Motor neuron (in vitro differentiated cells): ENCODE measurements at places on chromosomes 7 and 10. TPM values are rescaled to one million over a fixed set of nuclear protein-coding genes. Genes with fewer than 3 reads are reported as not detected.
A peak's percentile ranks its signal among the peaks of the same experiment; 100 is the strongest.

- no peak for ATAC-seq
Observed at GRCh38 chr7:6486438-6487183, 38.9 kb upstream of the DAGLB start.

GRCh38 chr10:36946598-36946997 lies 178.8 kb upstream of the ANKRD30A start:
- no peak for ATAC-seq

DNA sequence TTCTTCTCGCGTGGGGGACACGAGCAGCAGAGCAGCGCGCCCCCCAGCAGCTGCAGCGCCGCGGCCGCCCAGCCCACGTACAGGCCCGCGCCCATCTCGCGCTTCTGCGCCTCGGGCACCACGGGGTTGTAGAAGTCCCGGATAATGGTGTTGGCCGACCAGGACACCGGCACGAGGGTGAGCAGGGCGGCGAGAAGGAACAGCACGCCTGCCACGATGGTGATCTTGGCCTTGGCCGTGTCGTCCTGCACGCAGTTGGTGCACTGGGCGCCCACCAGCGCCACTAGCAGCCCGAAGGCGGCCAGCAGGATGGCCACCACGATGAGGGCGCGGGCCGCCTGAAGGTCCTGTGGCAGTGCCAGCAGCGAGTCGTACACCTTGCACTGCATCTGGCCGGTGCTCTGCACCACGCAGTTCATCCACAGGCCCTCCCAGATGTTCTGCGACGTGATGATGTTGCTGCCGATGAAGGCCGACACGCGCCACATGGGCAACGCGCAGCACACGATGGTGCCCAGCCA lies 529 bp downstream of the CLDN3 start:
- ATAC-seq: no peak

DNA sequence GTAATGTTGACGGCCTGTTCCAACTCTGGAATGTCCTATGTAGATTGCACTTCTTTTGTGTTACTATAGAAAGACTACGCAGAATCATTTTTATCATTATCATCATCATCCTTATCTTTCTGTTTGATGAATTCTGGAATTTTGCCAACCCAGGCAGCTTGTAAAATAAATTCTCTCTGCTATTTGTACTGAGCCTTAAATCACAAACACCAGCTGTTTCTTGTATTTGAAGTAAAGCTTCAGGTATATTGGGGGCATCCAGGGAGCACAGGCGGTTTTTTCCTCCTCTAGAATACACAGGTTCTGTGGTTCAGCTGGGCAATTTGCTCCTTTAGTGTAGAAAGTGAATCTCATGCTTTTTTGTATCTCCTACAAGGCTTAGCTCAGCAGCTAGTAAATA lies 14.9 kb upstream of the CPA5 start:
- ATAC-seq: no peak

GRCh38 chr10:20892796-20893195 lies 4.3 kb downstream of the NEBL start:
- no peak for ATAC-seq

- ATAC-seq: no peak
Observed at GRCh38 chr7:157650801-157651200, 314.0 kb downstream of the DNAJB6 start.

GRCh38 chr10:119608316-119609155 lies 11.8 kb upstream of the TIAL1 start:
- ATAC-seq: peak; percentile 93

- ATAC-seq: no peak
Observed at GRCh38 chr10:5092848-5093790, 1.1 kb upstream of the AKR1C3 start.

DNA sequence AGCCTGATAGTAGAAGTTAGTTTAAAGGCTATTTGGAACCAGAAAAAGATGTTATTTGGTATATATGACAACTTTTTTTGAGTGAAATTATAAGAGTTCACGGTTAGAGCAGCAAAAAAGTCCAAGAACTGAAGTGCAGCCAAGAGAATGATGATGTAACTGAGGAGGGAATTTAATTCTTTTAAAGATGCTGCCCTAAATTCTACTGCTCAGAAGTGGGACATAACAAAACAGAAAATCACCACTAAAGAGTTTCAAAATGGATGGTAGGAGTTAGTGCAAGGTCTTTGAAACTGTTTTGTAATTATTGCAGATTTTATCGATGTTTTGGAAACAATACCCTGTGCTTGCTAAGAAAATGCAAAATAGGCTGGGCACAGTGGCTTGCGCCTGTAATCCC lies 6.5 kb downstream of the SAMD8 start:
- ATAC-seq: no peak

- ATAC-seq: no peak
Observed at GRCh38 chr7:141999058-141999623, 3.5 kb downstream of the MGAM start.

DNA sequence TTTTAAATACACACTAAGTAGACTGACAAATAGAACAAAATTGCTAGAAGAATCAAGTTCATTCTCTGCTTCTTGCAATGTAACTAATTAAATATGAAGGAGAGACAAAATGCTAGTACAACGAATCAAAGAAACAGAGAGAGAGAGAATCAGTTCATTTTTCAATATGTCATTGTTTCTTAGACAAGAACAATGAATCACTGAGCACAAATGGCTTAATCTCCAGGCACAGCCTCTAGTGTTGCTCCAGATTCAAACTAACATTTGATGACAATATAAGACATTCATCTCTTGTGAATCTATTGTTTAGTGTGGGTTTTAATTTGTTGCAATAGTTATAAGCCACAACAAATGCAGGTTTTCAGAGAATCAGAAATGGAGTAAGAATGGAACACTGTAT lies 357.4 kb upstream of the TMEM229A start:
- ATAC-seq: no peak

- ATAC-seq: no peak
Observed at GRCh38 chr7:149776289-149776688, 2.9 kb upstream of the ZNF467 start.

GRCh38 chr10:58436071-58436470 lies 50.9 kb downstream of the TFAM start:
- no peak for ATAC-seq

GRCh38 chr10:77350711-77351119 lies 286.9 kb downstream of the KCNMA1 start:
- ATAC-seq: peak; percentile 92

DNA sequence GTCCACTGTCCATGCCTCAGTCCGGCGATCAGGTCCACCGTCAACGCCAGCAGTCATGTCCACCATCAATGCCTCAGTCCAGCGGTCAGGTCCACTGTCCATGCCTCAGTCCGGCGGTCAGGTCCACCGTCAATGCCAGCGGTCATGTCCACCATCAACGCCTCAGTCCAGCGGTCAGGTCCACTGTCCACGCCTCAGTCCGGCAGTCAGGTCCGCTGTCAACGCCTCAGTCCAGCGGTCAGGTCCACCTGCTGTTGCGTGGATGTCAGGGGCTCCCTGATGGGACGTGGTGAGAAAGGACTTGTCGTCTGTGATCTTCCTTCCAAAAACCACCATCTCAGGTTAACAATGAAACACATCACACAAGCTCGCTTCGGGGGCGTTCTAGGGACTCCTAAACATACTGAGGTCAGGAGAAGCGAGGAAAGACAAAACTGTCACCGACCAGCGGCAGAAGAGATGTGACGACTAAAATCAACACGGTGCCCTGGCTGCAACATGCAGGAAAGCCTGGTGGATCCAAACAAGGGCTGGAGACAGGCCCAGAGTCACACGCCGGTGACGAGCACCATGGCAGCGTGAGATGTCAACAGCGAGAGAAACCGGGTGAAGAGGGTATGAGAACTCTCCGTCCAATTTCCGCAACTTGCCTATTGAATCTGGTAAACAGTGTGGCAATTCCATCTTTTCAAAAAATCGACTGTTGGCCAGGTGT lies 264.2 kb downstream of the MAD1L1 start:
- no peak for ATAC-seq

- no peak for ATAC-seq
Observed at GRCh38 chr7:142956951-142957623, 5.1 kb downstream of the KEL start.

GRCh38 chr7:37327288-37327687 lies 121.4 kb downstream of the ELMO1 start:
- no peak for ATAC-seq

DNA sequence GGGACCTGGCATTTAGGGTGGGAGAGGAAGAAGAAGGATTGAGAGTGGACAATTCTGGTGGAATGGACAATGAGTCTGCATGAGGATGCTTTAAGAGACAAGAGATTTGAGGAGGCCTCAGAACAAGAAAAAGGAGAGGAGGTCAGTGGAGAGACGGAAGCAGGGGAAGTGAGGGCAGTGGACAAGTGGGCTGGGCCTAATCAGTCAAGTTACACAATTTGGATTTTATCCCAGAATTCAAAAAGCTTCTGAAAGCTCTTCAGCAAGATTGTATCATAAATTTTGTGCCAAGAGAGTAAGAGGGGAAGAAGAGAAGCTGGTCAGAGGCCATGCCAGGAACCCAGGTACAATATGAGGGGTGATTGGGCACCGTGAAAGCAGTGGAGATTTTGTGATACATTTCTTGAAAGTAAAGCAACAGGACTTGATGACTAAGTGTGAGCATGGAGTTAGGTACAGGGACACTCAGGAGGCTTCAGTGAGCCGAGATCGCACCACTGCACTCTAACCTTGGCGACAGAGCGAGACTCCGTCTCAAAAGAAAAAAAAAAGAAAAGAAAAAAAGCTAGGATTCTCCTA lies 19.3 kb upstream of the TSPAN13 start:
- no peak for ATAC-seq

- ATAC-seq: no peak
Observed at GRCh38 chr7:47827871-47828270, 120.4 kb downstream of the PKD1L1 start.

- no peak for ATAC-seq
Observed at GRCh38 chr7:92699560-92699959, 109.4 kb upstream of the FAM133B start.

GRCh38 chr10:7218968-7219367 lies 191.9 kb downstream of the SFMBT2 start:
- ATAC-seq: peak; percentile 52

- no peak for ATAC-seq
Observed at GRCh38 chr10:31930023-31930751, 1.6 kb upstream of the ARHGAP12 start.

- ATAC-seq: no peak
Observed at GRCh38 chr10:44032216-44032615, 352.7 kb downstream of the CXCL12 start.

DNA sequence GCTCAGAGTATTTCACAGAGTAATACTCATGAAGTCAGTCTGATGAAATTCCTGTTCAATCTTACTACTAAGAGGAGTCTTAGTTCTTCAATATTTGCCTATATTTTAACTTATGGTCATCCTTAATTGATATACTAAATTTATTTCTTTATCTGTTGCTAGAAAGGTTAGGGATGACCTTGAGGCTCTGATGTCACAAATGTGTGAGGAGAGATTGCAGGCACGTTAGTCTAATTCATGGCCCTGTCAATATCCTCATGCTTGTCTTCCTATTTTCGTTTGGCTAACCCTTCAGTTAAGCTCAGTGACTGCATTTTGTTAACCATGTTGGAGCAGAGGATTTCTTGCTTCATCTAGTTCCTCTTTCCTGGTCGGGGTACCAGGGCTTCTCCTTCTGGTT lies 704.7 kb upstream of the COBL start:
- no peak for ATAC-seq

DNA sequence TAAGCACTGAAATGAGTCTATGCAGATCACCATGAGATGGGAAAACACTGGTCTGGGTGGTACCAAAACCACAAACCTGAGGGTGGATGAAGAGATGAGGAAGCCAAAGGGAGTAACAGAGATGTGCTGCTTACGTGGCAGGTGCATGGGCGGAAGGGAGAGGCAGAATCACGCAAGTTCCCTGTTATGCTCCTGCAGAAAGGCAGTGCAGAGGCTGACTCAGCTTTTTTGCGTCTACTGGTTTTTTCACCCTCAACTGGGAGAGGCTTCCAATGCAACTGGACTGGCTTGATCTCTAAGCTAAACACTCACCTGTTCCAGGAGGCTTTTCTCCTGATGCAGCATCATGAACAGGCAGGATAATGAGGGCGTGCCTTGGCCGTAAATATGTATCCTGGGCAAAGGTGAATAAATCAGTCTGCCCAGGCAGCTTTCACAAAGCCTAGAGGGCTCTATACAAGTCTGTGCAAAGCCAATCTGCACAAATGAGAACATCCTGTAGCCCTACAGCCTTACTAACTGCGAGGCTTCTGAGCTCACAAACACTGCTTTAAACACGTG lies 95.4 kb upstream of the AFAP1L2 start:
- peak; percentile 45 for ATAC-seq

DNA sequence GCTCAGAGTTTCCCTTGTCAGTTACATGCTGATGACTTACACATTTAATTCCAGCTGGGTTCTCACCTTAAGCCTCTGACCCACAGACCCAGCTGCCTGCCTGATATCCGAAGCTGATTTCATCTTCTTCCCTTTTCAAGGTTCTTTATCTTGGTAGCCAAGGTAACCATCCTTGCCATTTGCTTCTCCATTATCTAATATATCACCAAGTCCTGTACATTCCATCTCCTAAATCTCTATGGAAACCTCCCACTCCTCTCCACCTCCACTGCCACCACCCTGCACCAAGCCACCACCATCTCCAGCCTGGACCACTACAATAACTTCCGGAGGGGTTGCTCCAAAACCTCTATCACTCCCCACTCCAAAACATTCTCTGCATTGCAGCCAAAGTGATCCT lies 19.9 kb downstream of the SCRN1 start:
- peak; percentile 38 for ATAC-seq

DNA sequence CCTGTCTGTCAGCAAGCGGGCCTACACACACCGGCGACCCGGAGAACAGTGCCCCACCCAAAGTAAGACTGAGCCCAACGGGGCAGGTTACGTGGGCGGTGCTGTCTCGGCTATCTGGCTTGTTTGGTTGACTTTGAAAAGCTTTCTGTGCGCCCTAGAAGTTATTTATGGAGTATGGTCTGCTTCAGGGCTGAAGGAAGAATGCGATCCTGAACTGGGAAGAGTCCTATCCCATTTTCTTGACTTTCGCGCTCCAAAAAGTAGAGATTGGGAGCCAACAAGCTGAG lies 1.5 kb downstream of the INA start:
- ATAC-seq: no peak

DNA sequence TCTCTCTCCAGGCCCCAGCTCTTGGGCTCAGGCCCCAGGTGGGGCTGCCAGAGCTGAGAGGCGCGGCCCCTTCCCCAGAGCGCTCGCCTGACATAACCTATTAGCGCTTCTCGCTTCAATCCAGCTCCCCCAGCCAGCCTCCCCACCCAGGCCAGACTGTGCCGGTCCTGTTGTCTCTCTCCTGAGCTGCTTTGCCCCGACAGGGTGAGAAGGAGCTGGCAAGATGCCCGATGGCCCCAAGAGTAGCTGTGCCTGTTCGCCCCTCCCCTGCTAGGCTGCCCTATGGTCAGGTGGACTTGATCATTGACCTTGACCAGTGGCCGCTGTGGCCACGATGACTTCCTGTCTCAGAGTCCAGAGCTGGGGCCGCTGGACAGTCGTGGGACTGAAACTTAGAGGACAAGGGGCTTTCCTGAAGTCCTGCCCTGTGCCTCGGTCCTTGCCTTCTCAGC lies 9.1 kb downstream of the TMEM270 start:
- ATAC-seq: no peak

Gene AGAP9
- 4.3 and 6.1 TPM in 2 replicates for total RNA-seq

Gene NACAD
- total RNA-seq: 4.7 and 5.2 TPM in 2 replicates

Gene POM121
- total RNA-seq: 10.2 and 12.9 TPM in 2 replicates

Gene SAP25
- 1.0 and 1.3 TPM in 2 replicates for total RNA-seq

Gene GSTO2
- 0.45 and 1.4 TPM in 2 replicates for total RNA-seq

Gene ITIH5
- total RNA-seq: 0.90 and 1.5 TPM in 2 replicates

Gene INPP5A
- total RNA-seq: 19.0 and 19.3 TPM in 2 replicates

Gene FRAT1
- 4.4 and 5.4 TPM in 2 replicates for total RNA-seq

Gene TRIL
- 0.31 and 0.48 TPM in 2 replicates for total RNA-seq

Gene CPA2
- total RNA-seq: 0.39 and 1.1 TPM in 2 replicates

Gene CALCR
- 0.14 TPM in 1 of 2 replicates, not detected in the other for total RNA-seq

Gene TUBGCP2
- 38.1 and 46.6 TPM in 2 replicates for total RNA-seq

Gene MET
- total RNA-seq: 24.2 and 32.6 TPM in 2 replicates

Gene KLF6
- 20.9 and 21.4 TPM in 2 replicates for total RNA-seq

Gene TBX20
- total RNA-seq: 0.17 TPM in 1 of 2 replicates, not detected in the other

Gene CPA4
- total RNA-seq: 538 and 607 TPM in 2 replicates
